ENCODE measurements at places on chromosomes 5 and 9.

DNA sequence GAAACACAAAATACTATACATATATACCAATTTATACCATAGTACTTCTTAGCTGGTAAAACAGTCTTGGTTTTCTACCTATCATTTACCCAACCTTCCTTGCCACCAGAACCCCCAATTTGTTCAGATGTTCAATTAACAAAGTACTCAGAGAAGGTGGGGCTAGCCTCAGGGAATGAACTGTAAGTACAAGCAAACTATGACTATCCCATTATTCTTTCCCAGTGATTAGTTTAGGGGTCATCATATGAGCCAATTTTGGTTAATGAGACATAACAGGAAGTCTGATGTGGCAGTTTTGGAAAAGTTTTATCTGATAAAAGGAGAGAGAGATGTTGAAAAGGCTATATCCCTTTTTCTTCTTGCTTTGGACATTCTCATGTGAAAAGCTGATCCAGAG is 125.8 kb downstream of the DTWD2 start:
- DNase-seq = no peak

GRCh38 chr5:180114304-180115003 is 42.9 kb upstream of the RNF130 start:
- no peak for DNase-seq

DNA sequence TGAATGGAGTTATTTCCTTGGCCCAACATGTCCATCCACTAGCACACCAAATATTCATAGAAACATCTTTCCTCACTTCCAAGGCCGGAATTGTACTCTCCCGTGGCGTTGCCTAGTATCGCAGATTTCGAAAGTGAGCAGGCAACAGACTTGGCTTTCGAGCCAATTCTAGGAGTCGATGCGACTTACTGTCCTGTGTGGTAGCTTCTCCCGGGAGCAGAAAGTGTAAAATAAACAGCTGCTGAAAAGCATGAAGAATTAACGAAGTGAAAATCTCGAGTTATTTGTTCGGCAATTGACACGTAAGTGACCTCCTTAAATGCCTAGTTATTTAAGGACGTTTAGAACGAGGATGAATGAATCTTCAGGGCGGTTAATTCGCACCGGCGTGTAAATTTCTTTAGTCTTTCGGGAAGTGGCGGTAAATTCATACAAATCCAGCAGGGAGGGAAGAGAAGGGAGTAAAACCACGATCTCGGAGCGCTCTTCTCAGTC is 449 bp upstream of the PCSK5 start:
- peak; percentile 18 for DNase-seq

GRCh38 chr9:76787677-76788076 is 23.4 kb downstream of the PCA3 start:
- no peak for DNase-seq

GRCh38 chr5:141633871-141634561 is 2.6 kb downstream of the HDAC3 start:
- DNase-seq = no peak

- no peak for DNase-seq
Observed at GRCh38 chr5:73266176-73266738, 93.3 kb downstream of the TMEM174 start.

DNA sequence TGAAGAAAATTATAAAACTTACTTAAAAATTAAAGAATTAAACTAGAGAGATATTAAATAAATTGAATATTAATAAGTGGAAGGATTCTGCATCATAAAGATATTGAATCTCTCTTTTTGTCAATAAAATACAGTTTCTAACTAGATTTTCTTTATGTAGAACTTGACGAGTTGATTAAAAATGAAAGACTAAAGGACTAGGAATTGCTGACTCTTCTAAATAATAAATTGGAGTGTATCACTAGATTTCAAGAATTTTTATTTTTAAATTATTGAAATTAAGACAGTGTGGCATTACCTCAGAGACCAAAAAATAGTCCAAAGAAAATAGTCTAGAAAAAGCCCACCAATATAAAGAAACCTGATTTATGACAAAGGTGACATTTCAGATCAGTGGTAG is 492.4 kb downstream of the CETN3 start:
- no peak for DNase-seq

DNA sequence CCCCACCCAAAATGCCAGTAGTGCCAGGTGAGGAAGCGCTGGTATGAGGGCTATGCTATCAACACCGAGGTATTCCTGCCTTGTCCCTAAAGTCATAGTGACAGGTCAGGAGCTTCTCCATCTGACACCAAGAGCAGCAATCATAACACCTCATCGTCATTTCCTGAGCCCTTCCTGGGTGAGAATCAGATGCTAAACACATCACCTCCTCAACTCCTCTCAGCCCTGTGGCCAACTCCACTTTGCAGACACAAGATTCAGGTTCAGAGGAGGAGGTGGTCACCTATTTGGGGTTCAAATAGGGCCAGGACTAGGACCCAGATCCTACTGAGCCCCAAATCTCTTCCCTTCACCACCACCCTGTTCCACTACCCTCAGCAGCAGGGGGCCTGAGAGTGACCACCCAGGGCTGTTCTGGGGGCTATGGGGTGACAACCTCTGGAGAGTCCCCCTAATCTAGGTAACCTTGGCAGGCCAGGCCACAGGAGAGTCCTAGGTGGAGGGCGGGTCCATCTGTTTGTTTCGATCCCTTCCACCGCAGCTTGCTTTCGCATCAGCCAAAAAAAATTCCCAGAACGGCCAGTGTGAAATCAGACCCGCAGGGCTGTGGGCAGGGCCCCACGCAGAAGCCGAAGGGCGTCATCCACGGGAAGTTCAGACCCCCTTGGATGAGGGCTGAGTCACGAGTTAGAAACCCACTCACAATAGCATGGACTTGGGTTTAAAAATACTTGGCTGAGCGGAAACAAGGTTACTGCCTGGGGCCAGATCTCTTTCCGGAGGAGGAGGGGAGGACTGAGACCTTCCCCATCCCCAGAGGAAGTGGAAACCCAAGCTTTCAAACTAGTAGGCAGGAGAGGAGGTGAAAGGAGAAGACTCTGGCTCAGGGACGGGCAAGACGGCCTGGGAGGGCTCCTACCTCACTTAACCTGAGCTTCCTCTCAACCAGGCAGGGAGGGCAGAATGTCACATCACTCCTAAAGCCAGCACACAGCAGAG is 8.7 kb downstream of the STK10 start:
- DNase-seq = peak; percentile 61

DNA sequence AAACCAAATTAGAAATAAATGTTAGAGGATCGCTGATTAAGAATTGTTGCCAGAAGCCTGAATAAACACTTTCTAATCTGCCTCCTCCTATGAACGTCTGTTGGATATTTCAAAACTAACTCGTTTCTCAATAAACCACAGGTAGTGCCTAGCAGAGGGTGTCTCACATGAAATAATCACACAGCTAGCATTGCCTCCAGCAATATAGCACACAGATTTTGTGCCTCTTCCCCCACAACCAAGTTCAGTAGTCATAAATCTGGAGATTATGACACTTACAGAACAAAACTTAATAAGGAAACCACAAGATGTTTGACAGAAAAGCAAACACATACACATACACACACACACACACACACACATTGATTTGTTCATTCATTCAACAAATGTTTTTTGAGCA is 173.2 kb upstream of the CDH10 start:
- DNase-seq = no peak
